Activated CD4-positive, alpha-beta memory T cell treated with anti-CD3 and anti-CD28 coated beads for 36 hours (primary cell): ENCODE measurements at places on chromosomes 3 and 15. TPM values are rescaled to one million over a fixed set of nuclear protein-coding genes. Genes with fewer than 3 reads are reported as not detected.
A peak's percentile ranks its signal among the peaks of the same experiment; 100 is the strongest.

SLC9A9 gene
- total RNA-seq: 1.3 TPM

GPR176 gene
- 0.27 TPM for total RNA-seq

CADPS gene
- not detected for total RNA-seq

SPSB4 gene
- total RNA-seq: not detected

GOLGA8R gene
- total RNA-seq: 0.56 TPM

KBTBD12 gene
- total RNA-seq: not detected

KNG1 gene
- not detected for total RNA-seq

- H3K4me1 ChIP-seq: no peaks in the 10 kb centered on the region
- no peak for DNase-seq
- no peaks in the 10 kb centered on the region for H3K36me3 ChIP-seq
- H3K4me3 ChIP-seq: no peak overlapping the region
- H3K27me3 ChIP-seq: no peaks in the 10 kb centered on the region
Observed at GRCh38 chr3:116164039-116164438, 281.2 kb downstream of the LSAMP start.

DNA sequence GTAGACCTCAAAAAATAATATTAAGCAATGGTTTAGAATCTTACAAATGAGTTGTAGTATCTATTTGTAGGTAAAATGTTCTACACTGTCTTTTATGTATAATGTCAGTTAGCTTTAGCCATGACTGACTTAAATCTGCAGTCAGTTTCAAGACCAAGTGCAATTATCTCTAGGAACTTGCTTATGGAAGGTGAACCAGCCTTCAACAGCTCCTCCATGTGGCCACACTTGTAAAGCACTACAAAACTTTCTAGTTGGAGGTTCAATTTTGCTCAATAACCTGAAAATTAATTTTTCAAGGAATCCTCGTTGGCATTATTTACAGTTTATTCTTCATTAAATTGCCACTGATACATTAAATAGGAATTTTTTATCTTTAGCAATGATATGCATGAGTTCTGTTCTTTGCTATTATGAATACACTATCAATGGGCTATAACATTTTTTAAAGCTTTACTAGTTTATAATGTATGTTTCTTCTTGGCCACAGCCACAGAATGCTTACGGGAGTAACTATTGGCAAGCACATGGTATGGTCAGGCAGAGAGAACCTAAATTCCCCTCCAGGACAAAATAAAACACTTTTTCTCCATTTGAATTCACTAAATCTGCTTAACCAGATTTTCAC, 315.3 kb upstream of the UBE2E2 start:
- no peak overlapping the region for H3K27ac ChIP-seq
- no peaks in the 10 kb centered on the region for H3K36me3 ChIP-seq
- no peaks in the 10 kb centered on the region for H3K4me1 ChIP-seq
- no peak overlapping the region for H3K4me3 ChIP-seq
- no peak for DNase-seq
- H3K27me3 ChIP-seq: no peaks in the 10 kb centered on the region

DNA sequence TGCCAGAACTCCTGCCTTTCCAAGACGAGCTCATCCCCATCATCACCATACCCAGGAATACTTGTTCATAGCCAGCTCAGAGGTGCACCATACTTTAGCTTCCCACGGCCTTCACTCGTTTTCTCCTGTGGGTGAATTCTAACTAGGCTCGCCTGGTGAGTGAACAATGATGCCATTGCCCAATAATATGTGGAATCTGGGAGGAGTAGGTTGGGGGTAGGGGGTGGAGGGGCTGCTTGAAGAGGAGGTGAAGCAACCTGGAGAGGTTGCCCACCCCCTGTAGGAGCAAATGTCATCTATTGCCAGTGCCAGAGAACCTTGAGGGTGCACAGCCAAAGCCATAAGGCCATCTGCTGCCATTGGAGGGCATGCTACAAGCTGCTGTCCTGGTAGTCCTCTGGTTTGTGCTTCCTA, 592 bp upstream of the ZNF445 start:
- H3K27ac ChIP-seq: no peak overlapping the region
- no peaks in the 10 kb centered on the region for H3K27me3 ChIP-seq
- no peaks in the 10 kb centered on the region for H3K36me3 ChIP-seq
- no peak for DNase-seq
- H3K4me3 ChIP-seq: peak overlapping the region; percentile 85

DNA sequence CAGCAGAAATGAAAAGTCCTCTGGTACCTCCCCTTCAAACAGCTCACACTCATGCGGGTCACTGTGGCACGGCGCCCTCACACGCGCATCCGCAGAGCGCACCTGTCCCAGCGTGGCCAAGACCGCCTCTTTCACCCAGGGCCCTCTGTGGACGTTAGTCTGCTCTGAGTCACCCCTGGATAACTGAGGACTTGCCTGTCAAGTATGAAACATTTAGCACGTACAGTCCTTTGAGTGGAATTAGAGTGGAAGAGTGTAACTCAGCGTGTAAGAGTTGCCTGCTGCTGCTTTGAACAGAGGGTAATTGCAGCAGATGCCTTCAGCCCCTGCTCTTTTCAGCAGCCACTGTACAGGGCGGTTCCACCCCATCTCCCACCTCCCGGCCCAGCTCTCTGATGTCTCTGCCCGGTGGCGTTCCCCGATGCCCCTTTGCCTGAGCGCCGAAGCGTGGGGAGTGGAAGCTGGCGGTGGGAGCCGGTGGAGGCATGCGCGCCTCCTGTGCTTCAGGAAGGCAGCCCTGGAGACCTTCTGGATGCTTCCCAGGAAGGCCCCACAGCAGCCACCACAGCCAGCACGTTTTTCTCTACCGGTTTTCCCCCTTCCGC, 23.0 kb downstream of the CPN2 start:
- no peak overlapping the region for H3K4me3 ChIP-seq
- DNase-seq: peak; percentile 54
- no peaks in the 10 kb centered on the region for H3K36me3 ChIP-seq
- peaks cover 13% of the 10 kb centered on the region for H3K27me3 ChIP-seq

GRCh38 chr3:187994221-187995042, 159.5 kb upstream of the LPP start:
- H3K27me3 ChIP-seq: no peaks in the 10 kb centered on the region
- H3K36me3 ChIP-seq: no peaks in the 10 kb centered on the region
- peaks cover 72% of the 10 kb centered on the region for H3K4me1 ChIP-seq
- peak overlapping the region; percentile 62 for H3K27ac ChIP-seq

DNA sequence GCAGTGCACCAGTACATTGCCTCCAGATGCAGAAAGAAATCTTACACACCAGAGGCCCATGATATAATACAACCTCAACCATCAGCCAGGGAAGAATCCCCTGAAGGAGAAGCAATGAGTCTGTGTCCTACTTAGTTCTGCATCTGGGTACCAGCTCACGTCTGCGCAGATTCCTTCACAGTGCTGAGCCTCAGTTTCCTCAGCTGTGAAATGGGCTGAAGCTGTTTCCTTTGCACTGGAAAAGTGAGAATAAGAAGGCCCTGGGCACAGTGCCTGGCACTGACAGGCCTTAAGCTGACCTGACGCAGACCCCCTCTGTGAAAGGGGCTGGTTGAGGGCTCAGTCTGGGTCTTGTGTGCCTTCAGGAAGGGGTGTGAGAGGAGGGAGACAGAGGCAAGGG, 20.7 kb downstream of the ATP2B2 start:
- no peaks in the 10 kb centered on the region for H3K4me1 ChIP-seq
- no peaks in the 10 kb centered on the region for H3K36me3 ChIP-seq
- no peak overlapping the region for H3K4me3 ChIP-seq
- no peak for DNase-seq

DNA sequence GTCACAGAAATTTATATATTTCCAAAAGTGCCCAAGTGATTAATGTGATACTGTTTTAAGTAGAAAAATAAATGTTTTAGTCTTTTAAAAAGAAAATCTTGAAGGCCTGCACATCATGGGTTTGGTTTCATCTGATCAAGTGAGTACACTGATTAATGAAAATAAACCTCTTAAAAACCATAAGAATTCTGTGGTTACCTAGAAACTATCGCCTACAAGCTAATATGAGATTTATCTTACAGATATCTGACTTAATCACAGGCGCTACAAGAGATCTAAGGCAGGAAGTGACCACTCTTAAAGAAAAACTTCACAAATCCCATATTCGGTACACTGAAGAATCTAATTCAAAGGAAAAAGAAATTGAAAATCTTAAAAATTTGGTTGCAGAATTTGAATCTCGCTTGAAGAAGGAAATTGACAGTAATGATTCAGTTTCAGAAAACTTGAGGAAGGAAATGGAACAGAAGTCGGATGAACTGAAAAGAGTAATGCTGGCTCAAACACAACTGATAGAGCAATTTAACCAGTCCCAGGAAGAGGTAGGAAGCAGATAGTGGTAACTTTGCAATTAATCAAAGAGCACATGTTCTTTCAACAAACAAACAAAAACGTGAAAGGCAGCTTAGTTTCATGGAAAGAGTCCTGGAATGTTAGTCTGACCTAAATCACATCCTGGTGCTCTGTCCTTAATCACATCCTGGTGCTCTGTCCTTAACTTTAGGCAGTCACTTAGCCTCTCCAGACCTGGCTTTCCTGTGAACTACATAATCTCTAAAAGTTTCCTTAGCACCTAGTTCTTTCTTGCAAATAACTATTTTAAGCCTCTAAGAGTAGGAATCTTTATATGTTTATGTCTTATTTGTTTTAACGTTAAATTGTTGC, 131.8 kb downstream of the CCNL1 start:
- no peak for DNase-seq
- no peak overlapping the region for H3K4me3 ChIP-seq
- H3K27ac ChIP-seq: no peak overlapping the region
- H3K27me3 ChIP-seq: peaks cover 3% of the 10 kb centered on the region
- no peaks in the 10 kb centered on the region for H3K36me3 ChIP-seq

DNA sequence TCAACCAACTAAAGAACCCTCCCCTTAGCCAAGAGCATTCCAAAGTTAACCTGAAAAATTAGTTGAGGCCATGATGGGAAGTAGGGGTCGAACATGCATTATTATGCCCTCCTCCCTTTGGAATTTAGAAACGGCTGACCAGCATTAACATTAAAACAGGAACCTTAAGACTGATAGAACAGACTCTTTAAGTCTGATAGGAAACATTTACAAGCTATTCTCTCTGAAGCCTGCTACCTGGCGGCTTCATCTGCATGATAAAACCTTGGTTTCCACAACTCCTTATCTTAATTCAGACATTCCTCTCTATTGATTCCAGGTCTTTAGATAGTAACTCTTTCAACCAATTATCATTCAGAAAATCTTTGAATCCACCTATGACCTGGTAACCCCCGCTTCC, 331.0 kb downstream of the CGGBP1 start:
- no peak overlapping the region for H3K27ac ChIP-seq
- DNase-seq: no peak
- no peaks in the 10 kb centered on the region for H3K4me1 ChIP-seq
- no peak overlapping the region for H3K4me3 ChIP-seq
- H3K36me3 ChIP-seq: no peaks in the 10 kb centered on the region
- H3K27me3 ChIP-seq: no peaks in the 10 kb centered on the region

DNA sequence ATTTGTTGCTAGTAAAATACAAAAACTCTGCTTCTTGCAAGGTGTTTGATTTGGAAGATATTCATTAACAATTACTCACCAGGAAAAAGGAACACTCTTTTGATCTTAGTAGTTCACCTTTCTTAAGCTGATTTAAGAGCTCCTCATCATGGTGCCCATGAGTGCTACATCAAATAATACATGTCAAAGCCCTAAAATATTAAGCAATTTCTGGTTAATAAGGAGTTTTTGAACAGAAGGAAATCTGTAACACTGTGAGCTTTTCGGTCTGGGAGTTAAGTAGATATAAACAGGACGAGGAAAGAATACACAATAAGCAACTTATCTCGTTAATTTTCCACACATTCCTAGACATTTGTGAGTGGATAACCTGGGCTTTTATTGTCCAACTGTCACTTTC, 83.9 kb upstream of the DCBLD2 start:
- no peak overlapping the region for H3K4me3 ChIP-seq
- DNase-seq: no peak
- H3K4me1 ChIP-seq: no peaks in the 10 kb centered on the region
